ENCODE measurements at places on chromosomes 13 and 19.
A peak's percentile ranks its signal among the peaks of the same experiment; 100 is the strongest.

DNA sequence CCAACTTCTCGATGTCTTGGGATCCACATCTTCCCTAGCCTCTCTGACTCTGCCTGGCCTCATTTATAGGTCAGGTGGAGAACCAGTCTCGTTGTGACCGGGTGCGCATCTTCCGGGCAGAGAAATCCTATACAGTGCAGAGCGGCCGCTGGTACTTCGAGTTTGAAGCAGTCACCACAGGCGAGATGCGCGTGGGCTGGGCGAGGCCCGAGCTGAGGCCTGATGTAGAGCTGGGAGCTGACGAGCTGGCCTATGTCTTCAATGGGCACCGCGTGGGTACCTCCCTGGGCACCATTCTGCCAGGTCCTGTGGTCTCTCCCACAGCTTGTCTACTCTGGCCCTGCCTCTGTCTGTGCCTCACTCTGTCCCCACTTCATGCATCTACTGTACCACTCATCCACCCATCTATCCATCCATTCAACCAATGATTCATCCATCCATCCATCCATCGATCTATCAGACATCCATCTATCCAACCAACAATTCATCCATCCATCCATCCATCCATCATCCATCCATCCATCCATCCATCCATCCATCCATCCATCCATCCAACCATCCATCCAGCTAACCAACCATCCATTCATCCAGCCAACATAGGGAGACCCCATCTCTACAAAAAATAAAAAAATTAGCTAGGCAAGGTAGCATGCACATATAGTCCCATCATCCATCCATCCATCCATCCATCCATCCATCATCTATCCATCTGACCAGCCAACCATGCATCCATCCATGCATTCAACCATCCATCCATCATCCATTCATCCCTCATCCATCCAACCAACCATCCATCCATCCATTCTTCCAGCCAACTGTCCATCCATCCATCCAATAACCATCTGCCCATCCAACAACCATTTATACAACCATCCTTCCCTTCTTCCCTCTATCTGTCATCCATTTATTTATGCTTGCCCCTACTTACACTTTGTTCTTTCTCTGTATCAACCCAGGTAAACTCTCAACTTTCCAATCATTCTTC lies 34.3 kb downstream of the RYR1 start:
- DNase-seq = no peak

DNA sequence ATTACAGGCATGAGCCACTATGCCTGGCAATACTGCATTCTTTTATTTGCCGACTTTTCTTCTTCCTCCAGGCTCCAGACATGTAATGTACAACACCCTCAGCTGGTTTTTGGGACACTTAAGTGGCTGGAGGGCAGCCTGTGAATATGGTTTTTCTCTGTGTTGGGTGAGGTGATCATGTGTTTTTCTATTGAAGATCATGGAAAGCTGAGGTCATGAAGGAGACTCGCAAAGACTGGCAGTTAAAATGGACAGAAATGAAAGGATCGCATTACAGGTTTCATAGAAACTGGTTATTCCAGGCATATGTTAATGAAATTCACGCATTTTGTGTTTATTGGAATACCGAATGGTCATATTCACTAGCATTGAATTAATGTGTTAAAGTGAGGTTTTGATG lies 85.2 kb upstream of the RNF113B start:
- DNase-seq = no peak

DNA sequence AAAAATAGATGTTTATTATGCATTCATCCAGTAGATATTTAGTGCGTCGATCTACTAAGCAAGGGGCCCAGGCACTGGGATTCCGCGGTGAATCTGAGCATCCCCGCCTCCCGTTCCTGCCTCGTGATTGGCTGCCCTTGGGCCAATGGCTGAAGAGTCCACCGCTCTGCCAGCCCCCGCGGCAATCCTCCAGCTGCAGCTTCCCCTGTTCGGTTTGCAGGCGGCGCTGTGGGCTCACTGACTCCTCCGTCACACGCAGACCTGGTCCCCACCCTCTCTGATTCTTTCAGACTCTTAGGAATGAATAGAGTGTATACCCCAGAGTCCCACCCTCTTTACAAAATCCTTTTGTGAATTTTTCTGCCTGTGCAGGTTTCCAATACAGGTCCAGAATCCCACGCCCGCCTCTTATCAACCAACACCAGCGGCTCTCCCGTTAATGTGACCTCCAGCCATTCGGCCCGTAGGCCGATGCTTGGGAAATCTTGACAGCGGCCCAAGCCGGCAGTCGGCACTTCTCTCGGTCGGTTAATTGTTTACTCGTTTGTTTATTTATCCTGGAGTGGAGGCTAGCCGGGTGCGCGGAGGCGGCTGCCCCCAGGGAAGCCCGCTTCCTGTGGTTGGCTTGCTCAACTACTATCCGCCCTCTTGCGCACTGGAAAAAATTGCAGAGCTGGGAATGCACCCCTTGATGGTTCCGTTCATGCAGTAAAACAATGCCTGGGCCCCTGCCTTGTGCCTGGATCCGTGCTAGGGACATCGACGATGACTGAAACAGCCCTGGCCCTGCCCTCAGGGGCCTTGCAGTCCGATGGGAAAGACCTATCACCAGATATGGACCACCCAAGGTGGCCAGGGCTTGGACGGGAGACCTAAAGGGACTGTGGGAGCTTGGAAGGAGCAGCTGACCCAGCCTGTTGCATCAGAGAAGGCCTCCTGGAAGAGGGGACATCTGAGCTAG lies 4.5 kb upstream of the ARHGAP35 start:
- peak; percentile 92 for DNase-seq

- no peak for DNase-seq
Measured at GRCh38 chr13:113043001-113043630, 62.5 kb upstream of the F7 start.

GRCh38 chr19:11563532-11563931 lies 4.5 kb upstream of the ELOF1 start:
- no peak for DNase-seq

DNA sequence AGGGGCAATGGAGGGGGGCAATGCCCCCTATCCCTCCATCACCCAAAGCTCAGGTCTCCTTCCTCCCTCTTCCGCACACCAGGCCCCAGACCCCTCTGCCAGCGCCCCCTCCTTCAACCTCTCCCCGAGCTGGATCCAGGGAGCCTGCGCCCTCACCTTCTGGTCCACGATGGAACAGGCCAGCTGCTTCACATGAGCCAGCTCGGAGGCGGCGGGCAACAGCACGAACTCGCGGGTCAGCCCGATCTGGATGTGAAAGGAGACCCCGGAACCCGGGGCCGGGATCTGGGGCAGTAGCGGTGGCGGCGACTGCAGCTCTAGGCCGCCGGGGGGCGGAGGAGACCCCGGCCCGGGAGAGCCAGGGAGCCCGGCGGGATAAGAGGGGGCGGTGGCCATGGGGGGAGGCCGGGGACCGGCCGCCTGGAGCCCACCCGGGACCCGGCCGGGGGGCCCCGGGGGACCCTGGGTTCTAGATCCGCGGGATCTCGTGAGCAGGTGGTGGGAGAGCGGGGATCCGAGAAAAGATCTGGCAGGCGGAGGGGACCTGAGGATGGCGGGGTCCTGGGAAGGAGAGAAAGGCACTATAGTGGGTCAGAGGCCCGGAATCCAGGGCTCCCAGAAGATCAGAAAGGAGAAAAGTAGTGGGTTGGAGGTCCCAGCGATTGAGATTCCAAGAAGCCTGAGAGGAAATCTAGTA lies 791 bp downstream of the PRKD2 start:
- no peak for DNase-seq

DNA sequence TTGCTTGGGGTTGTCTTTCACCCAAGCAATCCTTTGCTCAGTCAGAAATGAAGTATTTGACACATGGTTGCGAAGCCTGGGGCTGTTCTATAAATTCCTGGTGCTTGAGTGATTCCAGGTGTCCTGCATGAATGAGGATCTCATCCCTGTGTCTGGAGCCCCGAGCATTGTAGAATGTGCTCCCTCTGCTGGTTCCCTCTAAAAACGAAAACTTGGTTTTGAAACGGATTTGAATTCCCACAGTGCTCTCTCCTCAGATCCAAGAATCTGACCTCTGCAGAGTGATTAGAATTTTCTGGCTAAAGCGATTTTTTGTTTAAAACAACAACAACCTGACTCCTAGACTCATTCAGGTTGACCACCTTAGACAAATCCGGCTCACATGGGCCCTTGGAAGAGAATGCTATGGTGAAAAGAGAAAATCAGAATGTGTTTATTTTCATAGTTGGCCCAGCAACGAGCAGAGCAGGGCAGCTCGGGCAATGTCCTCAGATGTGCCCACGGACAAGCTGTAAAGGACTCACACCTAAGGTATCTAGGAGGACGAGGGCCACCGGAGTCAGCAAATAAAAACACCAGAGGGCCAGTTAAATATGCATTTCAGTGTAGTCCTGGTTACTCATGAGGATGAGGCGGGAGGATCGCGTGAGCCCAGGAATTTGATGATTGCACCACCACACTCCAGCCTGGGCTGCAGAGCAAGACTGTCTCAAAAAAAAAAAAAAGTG lies 8.7 kb upstream of the ATP12A start:
- DNase-seq = peak; percentile 4

- DNase-seq = peak; percentile 24
Measured at GRCh38 chr19:16836115-16837034, 7.2 kb downstream of the SIN3B start.

- no peak for DNase-seq
Measured at GRCh38 chr19:5619946-5620345, 2.6 kb downstream of the SAFB2 start.

- DNase-seq = no peak
Measured at GRCh38 chr13:39347926-39348901, 254.8 kb downstream of the LHFPL6 start.

- no peak for DNase-seq
Measured at GRCh38 chr13:30049692-30050091, 199.3 kb upstream of the UBL3 start.

DNA sequence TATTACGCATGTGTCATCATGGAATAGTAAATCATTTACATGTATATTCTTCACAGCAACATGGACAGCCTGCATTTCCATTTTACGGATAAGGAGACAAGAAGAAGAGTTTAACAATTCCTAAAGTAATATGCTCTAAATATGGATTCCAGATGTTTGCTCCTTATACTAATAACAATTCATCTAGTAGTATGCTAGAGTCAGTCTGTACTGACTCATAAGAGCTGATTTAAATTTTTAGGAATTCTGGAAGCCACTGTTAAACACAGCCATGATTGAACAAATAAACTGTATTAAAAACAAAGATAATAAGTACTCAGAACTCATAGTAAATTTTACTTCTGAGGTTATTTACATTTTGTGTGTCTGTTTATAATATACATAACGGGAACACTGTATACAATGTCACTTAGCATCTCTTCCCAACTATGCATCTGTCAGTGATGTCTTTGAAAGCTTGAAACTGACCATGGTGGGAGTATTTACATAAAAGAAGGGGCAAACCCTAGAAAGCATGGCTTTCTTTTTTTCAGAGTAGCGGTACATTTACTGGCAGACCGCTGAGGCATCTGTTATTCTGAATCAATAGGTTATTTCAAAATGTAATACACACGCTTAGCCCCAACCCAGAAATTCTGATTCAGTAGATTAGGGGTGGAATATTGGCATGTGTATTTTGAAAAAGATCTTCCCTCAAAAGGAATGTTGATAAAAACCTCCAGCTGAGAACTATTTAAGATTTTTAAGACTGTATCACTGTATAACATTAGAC lies 12.9 kb downstream of the ZC3H13 start:
- no peak for DNase-seq

DNA sequence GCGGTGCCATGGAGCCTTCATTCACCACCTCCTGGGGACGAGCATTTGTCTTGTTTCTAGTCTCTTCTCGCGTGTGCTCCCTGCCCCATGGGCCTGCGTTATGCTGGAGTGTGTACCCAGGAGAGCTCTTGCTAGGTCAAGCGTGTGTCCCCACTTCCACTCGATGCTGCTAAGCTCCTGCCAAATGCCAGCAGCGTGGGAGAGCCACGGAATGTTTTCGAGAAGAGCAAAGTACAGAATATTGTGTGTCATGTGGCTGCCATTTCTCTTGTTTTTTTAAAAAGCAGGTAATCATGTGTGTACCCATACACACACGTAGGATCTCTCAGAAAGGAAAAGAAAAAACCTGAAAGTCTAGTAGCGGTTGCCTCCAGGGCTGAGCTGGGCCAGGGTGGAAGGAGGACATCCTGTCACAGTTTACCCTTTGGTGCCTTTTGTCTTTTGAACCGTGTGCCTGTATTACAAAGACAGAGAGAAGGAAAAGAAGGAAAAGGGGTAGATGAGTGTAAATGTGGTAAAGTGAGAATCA lies 28.6 kb downstream of the PAK4 start:
- DNase-seq = no peak

- no peak for DNase-seq
Measured at GRCh38 chr13:61247149-61247936, 168.3 kb downstream of the PCDH20 start.

DNA sequence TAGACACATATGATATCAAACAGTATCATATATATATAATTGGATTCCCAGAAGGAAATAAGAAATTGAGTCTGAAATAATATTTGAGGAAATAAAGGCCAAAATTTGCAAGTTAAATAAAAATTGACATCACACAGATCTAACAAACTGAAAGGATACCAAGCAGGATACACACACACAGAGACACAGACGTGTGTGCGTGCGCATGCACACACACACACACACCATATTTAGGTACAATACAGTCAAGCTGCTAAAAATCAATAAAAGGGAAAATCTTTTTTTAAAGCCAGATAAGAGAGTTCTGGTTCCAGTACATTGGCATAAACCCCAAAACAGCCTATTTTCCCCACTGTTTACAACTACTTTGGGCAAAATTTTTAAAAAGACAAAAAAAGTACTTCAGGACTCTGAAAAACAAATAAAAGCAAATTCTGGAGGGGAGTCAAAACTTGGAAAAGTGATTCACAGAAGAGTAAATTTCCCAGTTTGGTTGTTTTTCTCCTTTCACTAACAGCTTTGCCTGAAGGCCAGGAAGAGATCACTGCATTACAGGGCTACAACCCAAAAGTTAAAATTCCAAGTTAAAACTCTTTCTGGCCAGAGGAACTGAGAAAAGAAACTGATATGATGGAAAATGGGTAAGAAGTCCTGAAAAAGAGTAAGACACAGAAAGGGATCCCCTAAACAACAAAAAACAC lies 16.2 kb downstream of the MYCBP2 start:
- DNase-seq = no peak

GRCh38 chr19:329876-330275 lies 14.7 kb downstream of the MIER2 start:
- DNase-seq = no peak

DNA sequence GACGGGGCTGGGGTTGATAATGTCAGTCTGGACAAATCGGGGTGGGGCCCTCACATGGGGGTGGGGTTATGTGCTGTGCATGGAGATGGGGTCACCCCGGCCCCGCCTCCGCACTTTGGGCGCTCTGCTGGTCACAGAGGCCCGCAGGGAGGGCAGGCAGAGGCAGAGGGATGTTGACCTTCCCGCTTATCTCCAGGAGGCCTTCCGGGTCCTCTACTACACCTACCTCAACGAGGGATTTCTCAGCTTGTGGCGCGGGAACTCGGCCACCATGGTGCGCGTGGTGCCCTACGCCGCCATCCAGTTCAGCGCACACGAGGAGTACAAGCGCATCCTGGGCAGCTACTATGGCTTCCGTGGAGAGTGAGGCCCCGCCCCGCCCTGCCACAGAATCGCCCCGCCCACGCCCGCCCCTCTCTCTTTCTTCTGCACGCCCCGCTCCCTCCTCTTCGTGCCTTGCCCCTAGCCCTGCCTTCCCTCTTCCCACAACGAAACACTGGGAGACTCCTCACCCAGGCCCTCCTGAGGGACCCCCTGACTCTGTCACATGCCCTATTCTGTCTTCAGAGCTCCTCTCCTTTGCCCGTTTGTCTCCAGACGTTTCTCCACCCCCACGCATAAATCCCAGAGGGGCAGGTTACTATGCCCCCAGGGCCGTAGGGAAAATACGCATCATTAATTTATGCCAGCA lies 32.8 kb downstream of the TMEM161A start:
- DNase-seq = no peak

GRCh38 chr13:80903911-80904310 lies 563.0 kb upstream of the SPRY2 start:
- DNase-seq = no peak
